Activated CD4-positive, alpha-beta T cell treated with anti-CD3 and anti-CD28 coated beads for 36 hours (primary cell): ENCODE measurements at places on chromosomes 16 and 17. TPM values are rescaled to one million over a fixed set of nuclear protein-coding genes. Genes with fewer than 3 reads are reported as not detected.

The SLC43A2 gene
- 0.76 TPM for total RNA-seq

The TNK1 gene
- total RNA-seq: 4.8 TPM

The KRTAP2-4 gene
- total RNA-seq: not detected

GRCh38 chr17:56774650-56775049, 59.1 kb downstream of the C17orf67 start:
- H3K36me3 ChIP-seq: no peaks in the 10 kb centered on the region
- no peak overlapping the region for H3K27ac ChIP-seq
- H3K27me3 ChIP-seq: no peaks in the 10 kb centered on the region
- peaks cover 11% of the 10 kb centered on the region for H3K4me1 ChIP-seq
- H3K4me3 ChIP-seq: no peak overlapping the region
- DNase-seq: no peak

DNA sequence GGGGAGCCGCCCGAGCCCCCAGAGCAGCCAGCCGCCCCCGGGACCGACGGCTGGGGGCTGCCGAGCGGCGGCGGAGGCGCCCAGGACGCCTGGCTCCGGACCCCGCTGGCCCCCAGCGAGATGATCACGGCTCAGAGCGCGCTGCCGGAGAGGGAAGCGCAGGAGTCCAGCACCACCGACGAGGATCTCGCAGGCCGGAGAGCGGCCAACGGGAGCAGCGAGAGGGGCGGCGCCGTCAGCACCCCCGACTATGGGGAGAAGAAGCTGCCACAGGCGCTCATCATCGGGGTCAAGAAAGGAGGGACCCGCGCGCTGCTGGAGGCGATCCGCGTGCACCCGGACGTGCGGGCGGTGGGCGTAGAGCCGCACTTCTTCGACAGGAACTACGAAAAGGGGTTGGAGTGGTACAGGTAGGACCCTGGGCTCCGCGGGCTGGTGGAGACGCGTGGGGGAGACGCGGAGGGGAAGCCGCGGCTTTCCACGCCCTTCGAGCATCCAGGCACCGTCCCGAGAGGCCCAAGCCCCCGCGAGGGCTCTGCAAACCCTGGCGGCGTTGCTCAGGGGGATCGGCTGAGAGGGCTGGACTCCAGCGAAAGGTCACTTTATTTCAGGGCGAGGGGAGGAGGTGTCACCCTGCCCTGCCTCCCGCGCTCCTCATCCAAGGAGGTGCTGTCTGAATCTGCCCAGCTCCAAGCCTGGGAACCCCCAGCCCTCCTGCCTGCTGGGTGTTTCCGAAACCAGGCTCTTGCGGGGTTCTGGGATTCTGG, 1.2 kb downstream of the HS3ST4 start:
- DNase-seq: no peak
- H3K27me3 ChIP-seq: peaks cover 60% of the 10 kb centered on the region
- H3K4me3 ChIP-seq: no peak overlapping the region

DNA sequence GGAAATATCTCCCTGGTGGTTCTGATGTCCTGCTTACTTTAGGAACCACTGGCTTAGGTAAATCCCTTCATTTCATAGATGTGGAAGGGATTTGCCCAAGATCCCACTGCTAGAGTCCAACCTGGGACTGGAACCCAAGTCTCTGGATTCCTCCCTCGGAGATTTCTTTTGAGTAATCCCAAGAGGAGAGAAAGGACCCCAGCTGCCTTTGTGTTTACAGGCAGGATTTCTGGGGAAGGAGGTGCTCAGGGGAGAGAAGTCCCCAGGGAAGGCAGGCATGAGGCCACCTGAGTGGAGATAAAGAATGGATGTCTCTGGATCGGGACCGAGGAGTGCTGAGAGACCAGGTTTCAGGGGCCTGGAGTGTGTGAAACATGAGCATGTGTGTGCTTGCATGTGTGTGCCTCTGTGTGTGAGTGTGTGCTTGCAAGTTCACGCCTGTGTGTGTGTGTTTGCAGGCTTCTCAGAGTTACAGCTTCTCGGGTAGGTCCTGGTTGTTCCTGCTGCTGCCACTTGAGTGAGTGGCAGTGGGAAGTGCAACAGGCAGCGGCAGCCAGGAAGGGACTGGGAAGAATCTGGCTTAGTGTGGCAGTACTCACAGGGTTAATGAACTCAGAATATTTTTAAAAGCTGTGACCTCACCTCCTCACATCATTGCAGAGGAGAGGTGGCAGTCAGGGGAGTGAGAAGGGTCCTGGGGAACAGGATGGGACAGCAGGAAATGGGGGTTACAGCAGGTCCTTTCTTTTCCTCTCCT, 2.2 kb downstream of the KCNH6 start:
- no peak overlapping the region for H3K4me3 ChIP-seq
- no peak overlapping the region for H3K27ac ChIP-seq
- peaks cover 10% of the 10 kb centered on the region for H3K27me3 ChIP-seq
- DNase-seq: no peak
- H3K36me3 ChIP-seq: no peaks in the 10 kb centered on the region

DNA sequence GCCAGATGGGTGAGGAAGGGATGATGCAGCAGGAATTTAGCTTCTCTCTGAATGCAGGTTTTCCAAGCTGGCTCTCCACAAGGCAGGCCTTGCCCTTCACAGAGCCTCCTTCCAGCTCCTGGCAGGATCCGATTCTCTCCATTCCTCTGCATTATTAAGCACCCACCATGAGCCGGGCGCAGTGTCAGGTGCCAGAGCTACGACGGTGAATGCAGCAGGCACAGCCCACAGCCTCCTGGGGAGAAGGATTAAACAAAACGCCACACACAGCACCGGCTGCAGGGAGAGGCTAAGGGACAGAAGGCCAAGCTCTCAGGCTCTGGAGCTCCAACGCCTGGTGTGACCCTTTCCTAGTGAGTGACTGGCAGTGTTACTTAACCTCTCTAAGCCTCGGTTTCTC, 7.1 kb upstream of the MT2A start:
- no peak overlapping the region for H3K27ac ChIP-seq
- peaks cover 12% of the 10 kb centered on the region for H3K4me1 ChIP-seq
- no peak for DNase-seq
- no peak overlapping the region for H3K4me3 ChIP-seq
- no peaks in the 10 kb centered on the region for H3K36me3 ChIP-seq

- H3K27me3 ChIP-seq: peaks cover 4% of the 10 kb centered on the region
- H3K4me3 ChIP-seq: no peak overlapping the region
- H3K27ac ChIP-seq: no peak overlapping the region
- peaks cover 5% of the 10 kb centered on the region for H3K4me1 ChIP-seq
These were observed 21.4 kb upstream of the CHMP6 start for GRCh38 chr17:80970044-80970761.

- DNase-seq: no peak
- no peaks in the 10 kb centered on the region for H3K36me3 ChIP-seq
- H3K27ac ChIP-seq: no peak overlapping the region
- H3K27me3 ChIP-seq: no peaks in the 10 kb centered on the region
These were observed 19.5 kb downstream of the PLLP start for GRCh38 chr16:57264950-57265371.

GRCh38 chr16:48505705-48506104, 104.3 kb downstream of the N4BP1 start:
- no peak for DNase-seq
- no peaks in the 10 kb centered on the region for H3K27me3 ChIP-seq
- H3K4me3 ChIP-seq: no peak overlapping the region
- peaks cover 1% of the 10 kb centered on the region for H3K36me3 ChIP-seq

- H3K4me3 ChIP-seq: no peak overlapping the region
- H3K27ac ChIP-seq: peak overlapping the region; percentile 61
- no peaks in the 10 kb centered on the region for H3K27me3 ChIP-seq
- no peak for DNase-seq
- H3K36me3 ChIP-seq: peaks cover 77% of the 10 kb centered on the region
These were observed 31.6 kb downstream of the CYB5D2 start for GRCh38 chr17:4174556-4174955.

- H3K4me3 ChIP-seq: no peak overlapping the region
- H3K27ac ChIP-seq: peak overlapping the region; percentile 97
- no peaks in the 10 kb centered on the region for H3K27me3 ChIP-seq
- H3K36me3 ChIP-seq: peaks cover 11% of the 10 kb centered on the region
These were observed 145.0 kb downstream of the CCDC182 start for GRCh38 chr17:57600074-57600473.

GRCh38 chr17:7177954-7178477, 1.2 kb downstream of the ASGR1 start:
- peak overlapping the region; percentile 56 for H3K4me3 ChIP-seq
- no peak overlapping the region for H3K27ac ChIP-seq
- H3K27me3 ChIP-seq: peaks cover 11% of the 10 kb centered on the region

- no peak overlapping the region for H3K4me3 ChIP-seq
- DNase-seq: no peak
- H3K4me1 ChIP-seq: peaks cover 5% of the 10 kb centered on the region
- H3K36me3 ChIP-seq: no peaks in the 10 kb centered on the region
- H3K27ac ChIP-seq: no peak overlapping the region
These were observed 716.3 kb downstream of the MAF start for GRCh38 chr16:78884204-78884603.

GRCh38 chr17:13485327-13485726, 116.4 kb downstream of the HS3ST3A1 start:
- peaks cover 9% of the 10 kb centered on the region for H3K27me3 ChIP-seq
- no peak overlapping the region for H3K27ac ChIP-seq
- H3K36me3 ChIP-seq: no peaks in the 10 kb centered on the region
- no peaks in the 10 kb centered on the region for H3K4me1 ChIP-seq
- no peak overlapping the region for H3K4me3 ChIP-seq
